ENCODE measurements at places on chromosomes 12 and 14.
A peak's percentile ranks its signal among the peaks of the same experiment; 100 is the strongest.

- peak; percentile 64 for DNase-seq
Measured at GRCh38 chr14:24368212-24368561, 203 bp downstream of the NFATC4 start.

DNA sequence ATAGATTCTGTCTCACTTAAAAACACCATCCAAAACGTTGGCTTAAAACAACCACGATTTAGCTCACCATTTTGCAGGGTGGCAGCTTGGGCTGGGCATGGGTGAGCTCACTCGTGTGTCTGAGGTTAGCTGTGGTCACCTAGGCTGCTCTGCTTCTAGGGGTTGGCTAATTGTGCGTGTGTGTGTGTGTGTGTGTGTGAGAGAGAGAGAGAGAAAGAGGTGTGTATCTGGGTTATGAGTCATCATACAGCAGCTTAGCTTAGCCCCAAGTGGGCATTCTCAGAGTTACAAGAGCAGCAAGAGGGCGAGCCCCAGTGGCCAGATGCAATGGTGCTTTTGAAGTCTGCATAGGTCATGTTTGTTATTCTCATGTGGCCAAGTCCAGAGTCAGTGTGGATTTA, 6.0 kb downstream of the FBXW8 start:
- DNase-seq: no peak

DNA sequence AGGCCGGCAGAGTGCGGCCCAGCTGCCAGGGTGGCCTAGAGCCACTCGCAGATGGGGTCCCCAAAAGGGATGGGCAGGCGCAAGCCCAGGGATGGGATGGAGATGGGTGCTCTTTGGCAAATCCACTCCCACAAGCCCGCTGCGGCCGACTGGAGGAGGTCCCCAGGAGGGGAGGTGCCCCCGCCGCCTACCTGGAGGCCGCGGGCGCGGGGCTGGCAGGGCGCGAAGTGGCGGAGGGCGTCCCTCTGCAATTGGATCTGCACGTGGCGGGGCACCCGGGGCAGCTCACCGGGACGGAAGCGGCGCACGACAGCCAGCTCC, 730 bp downstream of the PPP1R3E start:
- DNase-seq: no peak

GRCh38 chr14:95652690-95653089, 33.5 kb upstream of the TCL1B start:
- no peak for DNase-seq
